Smooth muscle cell of the brain vasculature (primary cell): ENCODE measurements at places on chromosomes 2 and 18.

- no peak for DNase-seq
Observed at GRCh38 chr2:102748107-102748506, 13.7 kb upstream of the TMEM182 start.

- no peak for DNase-seq
Observed at GRCh38 chr18:45449418-45450227, 165.7 kb upstream of the SLC14A2 start.

GRCh38 chr2:177058747-177059146 lies 153.8 kb upstream of the HNRNPA3 start:
- DNase-seq: no peak

DNA sequence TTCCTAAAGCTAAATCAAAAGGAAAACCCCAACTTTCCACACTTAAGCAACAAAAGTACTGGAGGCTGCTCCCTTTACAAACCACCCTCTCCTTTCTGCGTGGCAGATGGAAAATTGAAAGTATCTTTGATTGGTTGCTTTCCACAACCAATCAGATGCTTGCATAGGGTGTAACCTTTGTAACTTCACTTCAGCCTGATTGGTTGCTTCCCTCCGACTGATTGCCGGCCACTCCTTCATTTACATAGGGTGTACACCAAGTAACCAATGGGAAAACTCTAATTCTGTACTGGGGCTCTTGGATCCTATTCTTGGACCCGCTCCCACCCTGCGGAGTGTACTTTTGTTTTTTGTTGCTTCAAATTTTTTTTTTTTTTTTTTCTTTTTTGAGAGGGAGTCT lies 297.7 kb downstream of the NCKAP5 start:
- DNase-seq: no peak

DNA sequence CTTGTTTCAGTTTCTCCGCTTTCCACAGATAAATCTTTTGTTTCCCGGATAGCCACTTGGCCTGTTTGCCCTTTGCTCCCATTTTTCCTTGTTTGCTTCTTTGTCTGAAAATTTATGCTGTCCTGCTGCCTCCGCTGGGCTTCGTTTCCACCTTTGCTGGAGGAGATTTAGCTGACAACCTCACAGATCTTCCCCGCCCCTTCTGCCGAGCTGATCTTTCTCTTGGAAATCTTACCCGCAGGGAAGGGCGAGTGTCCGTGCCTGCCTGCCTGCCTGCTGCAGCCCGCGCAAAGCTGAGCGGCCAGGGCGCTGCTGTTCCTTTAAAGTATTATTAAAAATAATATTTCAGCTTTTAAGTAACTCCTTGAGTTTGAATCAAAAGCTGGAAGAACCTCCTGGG lies 1.4 kb upstream of the XRCC5 start:
- no peak for DNase-seq

GRCh38 chr2:152016181-152017120 lies 82.4 kb downstream of the CACNB4 start:
- DNase-seq: no peak

GRCh38 chr2:163573652-163574051 lies 162.2 kb downstream of the FIGN start:
- DNase-seq: no peak

GRCh38 chr2:212737392-212738172 lies 199.0 kb upstream of the ERBB4 start:
- no peak for DNase-seq

DNA sequence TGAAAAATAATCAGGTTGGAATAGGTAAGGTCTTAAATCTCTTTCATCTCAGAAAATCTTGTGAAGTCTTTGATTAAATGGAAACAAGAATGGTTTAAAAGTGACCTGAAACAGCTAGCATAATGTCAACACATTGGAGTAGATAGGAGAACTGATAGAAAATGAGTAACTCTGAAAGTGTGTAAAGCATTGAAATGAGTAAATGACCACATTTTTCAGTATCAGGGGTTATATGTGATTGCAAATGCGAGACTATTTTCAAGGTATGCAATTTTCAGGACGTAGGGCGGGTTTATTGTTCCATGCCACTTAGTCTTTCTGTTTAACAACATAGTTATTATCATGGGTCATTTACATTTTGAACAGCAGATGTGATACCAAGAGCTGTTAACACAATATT lies 1383.2 kb downstream of the LRP1B start:
- no peak for DNase-seq

- no peak for DNase-seq
Observed at GRCh38 chr18:38940863-38941531, 1375.4 kb upstream of the CELF4 start.

DNA sequence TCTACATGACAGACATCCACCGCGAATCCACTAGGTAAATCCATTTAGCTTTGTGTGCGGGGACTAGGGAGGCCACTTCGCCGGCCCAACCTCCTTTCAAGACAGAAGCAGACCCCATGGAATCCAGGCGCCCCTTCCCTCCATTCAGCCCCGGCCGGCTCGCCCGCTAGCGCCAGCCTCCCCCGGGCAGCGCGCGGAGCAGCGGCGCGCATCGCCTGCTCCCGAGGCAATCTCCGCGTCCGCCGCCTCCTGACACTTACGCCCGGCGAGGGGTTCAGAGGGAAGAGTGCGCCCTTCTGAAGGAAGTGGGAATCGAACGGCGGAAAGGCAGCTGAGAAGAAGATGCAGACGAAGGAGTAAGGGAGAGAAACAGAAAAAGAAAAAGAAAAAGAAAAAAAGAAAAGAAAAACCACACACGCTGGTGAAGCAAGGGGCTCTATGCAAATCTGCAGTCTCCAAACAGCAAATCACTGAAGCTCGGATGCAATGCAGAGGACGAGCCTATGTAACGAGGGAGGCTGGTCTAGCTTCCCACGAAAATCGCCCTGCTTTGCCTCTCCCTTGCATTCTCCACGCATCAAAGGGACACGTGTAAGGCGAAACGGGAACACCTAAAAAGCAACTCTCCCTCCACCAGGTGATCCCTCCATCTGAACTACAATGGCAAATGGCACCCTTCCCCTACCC lies 684.4 kb downstream of the NRXN1 start:
- no peak for DNase-seq

- DNase-seq: peak; percentile 32
Observed at GRCh38 chr2:239979243-239980023, 45.7 kb downstream of the NDUFA10 start.
